ENCODE measurements at places on chromosomes 4 and X. TPM values are rescaled to one million over a fixed set of nuclear protein-coding genes. Genes with fewer than 3 reads are reported as not detected.

DNA sequence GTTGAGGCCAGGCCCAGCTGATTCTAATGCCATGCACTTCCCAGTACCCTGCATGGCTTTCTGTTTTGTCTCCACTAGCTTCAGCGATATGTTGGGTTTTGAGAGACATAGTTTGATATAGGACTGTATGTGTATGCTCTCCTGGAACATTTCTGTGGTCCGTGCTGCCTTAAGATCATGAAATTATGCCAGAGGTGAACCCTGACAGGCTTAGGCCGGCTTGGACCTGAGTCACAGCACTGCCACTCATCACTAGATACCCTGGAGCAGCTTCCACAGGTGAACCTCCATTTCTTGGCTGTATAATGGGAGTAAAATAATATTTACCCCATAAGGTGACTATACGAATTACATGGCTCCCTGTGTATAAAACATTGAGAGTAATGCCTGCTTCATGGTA lies 6.4 kb downstream of the SGMS2 start:
- no peaks in the 10 kb centered on the region for H3K36me3 ChIP-seq
- no peak overlapping the region for H3K27ac ChIP-seq
- no peak overlapping the region for H3K4me3 ChIP-seq
- DNase-seq = no peak

DNA sequence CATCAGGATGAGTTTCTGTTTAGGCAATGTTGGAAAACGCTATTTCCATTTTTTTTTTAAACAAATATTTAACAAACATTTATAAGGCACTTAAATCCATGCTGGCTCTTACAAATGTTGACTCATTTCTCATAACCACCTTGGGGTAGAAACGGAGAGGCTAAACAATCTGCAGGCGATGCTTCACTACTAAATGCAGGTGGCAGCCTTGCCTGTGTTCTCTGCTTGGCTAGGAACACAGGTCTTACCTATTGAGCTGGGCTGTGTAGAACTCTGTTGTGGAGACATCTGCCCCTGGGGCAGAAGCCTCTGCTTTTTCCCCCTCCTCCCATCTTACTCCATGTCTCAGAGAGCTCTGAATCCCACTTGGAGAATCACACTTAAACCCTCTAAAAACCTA lies 1.4 kb upstream of the CXCL1 start:
- peak overlapping the region; percentile 71 for H3K27ac ChIP-seq
- DNase-seq = peak; percentile 33
- no peak overlapping the region for H3K4me3 ChIP-seq
- no peaks in the 10 kb centered on the region for H3K36me3 ChIP-seq
- no peaks in the 10 kb centered on the region for H3K4me1 ChIP-seq

DNA sequence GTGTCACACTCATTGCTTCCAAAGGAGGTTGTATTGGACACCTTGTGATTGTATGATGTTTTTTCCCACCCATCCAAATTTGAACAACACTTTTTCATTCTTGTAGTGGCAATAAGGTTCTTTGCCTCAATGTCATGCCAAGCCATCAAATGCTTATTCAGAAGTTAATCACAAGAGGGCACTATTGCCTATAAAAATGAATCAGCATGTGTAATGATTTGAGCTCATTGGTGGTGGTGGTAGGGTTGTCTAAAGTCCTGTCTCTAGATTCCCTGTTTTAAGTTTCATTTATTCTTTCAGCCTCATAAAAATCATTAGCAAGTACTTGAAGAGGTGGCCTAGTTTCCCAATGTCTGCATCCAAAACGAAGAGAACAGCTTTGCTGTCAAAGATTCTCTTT lies 37.0 kb downstream of the IRS4 start:
- H3K4me1 ChIP-seq = no peaks in the 10 kb centered on the region
- H3K36me3 ChIP-seq = no peaks in the 10 kb centered on the region
- DNase-seq = no peak
- H3K27ac ChIP-seq = no peak overlapping the region
- no peaks in the 10 kb centered on the region for H3K27me3 ChIP-seq

GRCh38 chr4:139131209-139131870 lies 45.7 kb downstream of the ELF2 start:
- H3K4me1 ChIP-seq = no peaks in the 10 kb centered on the region
- DNase-seq = no peak
- H3K4me3 ChIP-seq = no peak overlapping the region
- H3K27me3 ChIP-seq = no peaks in the 10 kb centered on the region
- H3K27ac ChIP-seq = no peak overlapping the region
- H3K36me3 ChIP-seq = no peaks in the 10 kb centered on the region

DNA sequence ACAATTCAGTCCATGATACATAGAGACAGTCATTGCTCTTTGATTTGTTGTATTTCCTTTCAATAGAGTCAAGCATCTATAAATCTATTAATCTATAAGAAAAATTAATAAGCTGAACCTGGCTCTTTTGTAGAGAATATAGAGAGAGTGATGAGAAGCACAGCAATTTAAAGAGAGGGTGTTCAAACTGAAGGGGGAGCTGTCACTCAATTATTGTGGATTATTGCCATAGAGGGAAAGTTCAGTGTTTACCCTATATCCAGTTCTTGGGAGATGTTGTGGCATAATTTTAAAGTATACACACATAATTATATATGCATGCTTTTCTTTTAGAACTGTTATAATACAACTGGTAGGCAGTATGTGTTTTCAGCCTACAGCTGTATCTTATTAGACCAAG lies 1469.0 kb upstream of the PABPC4L start:
- H3K27me3 ChIP-seq = no peaks in the 10 kb centered on the region
- no peaks in the 10 kb centered on the region for H3K36me3 ChIP-seq
- no peak overlapping the region for H3K4me3 ChIP-seq
- no peak for DNase-seq

DNA sequence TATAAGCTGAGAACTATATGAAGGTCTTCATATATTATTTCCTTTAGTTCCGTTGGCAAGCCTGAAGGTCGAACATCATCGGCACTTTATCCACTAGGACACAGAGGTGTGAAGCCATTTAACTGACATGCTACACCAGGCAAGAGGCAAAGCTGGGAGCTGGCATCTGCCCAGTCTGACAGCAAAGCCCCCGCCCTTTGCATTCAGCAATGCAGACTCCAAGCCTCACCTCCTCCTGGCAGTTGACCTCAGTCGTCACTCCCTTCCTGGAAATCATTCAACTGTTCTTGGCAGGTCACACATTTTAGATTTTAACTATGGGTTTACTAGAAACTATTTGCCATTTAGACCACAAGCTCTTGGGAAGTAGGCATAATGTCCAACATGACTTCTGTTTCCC lies 135.8 kb upstream of the FRG1 start:
- H3K4me1 ChIP-seq = no peaks in the 10 kb centered on the region
- H3K4me3 ChIP-seq = no peak overlapping the region
- H3K36me3 ChIP-seq = no peaks in the 10 kb centered on the region
- DNase-seq = no peak
- H3K27me3 ChIP-seq = no peaks in the 10 kb centered on the region

GRCh38 chr4:1367230-1367935 lies 20.4 kb downstream of the UVSSA start:
- H3K27ac ChIP-seq = no peak overlapping the region
- no peak overlapping the region for H3K4me3 ChIP-seq
- no peak for DNase-seq
- H3K36me3 ChIP-seq = peaks cover 25% of the 10 kb centered on the region
- H3K27me3 ChIP-seq = no peaks in the 10 kb centered on the region
- no peaks in the 10 kb centered on the region for H3K4me1 ChIP-seq

- H3K36me3 ChIP-seq = no peaks in the 10 kb centered on the region
- no peak overlapping the region for H3K4me3 ChIP-seq
Observed at GRCh38 chr4:55157559-55158277, 32.3 kb upstream of the KDR start.

GRCh38 chrX:75155447-75155826 lies 646 bp downstream of the ABCB7 start:
- H3K4me1 ChIP-seq = peaks cover 2% of the 10 kb centered on the region
- peak overlapping the region; percentile 56 for H3K4me3 ChIP-seq
- no peaks in the 10 kb centered on the region for H3K36me3 ChIP-seq
- peak overlapping the region; percentile 79 for H3K27ac ChIP-seq
- no peaks in the 10 kb centered on the region for H3K27me3 ChIP-seq
- no peak for DNase-seq

DNA sequence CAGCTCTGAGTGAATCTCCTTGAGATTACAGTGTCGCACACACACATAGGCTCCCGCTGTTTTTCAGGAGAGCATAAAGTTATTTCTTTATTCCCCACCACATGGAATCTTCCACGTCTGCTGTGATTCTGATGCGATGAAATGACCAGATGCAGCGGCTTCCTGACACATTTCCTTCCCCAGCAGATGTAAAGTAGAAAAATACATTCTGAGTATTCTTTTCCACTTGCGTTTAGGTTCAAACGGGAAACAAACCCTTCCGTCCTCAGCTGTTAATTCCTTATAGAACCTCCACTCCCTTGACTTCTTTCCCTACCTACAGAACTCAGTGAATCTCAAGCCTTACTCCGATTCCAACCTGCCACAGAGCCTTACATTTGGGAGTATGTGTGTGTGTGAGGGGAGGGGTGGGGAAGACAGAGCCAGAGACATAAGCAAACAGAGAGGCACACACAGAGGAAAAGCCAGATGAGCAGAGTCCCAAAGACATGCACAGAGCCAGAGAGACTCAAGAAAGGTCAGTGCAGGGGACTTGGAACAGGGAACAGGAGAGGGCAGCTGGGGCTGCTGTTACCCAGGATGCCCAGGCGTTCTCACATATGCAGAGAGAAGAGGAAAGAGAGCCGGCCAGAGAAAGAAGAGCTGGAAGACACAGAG lies 47.3 kb downstream of the SETD7 start:
- no peaks in the 10 kb centered on the region for H3K27me3 ChIP-seq
- H3K4me3 ChIP-seq = no peak overlapping the region
- H3K4me1 ChIP-seq = no peaks in the 10 kb centered on the region
- peaks cover 3% of the 10 kb centered on the region for H3K36me3 ChIP-seq
- DNase-seq = no peak

DNA sequence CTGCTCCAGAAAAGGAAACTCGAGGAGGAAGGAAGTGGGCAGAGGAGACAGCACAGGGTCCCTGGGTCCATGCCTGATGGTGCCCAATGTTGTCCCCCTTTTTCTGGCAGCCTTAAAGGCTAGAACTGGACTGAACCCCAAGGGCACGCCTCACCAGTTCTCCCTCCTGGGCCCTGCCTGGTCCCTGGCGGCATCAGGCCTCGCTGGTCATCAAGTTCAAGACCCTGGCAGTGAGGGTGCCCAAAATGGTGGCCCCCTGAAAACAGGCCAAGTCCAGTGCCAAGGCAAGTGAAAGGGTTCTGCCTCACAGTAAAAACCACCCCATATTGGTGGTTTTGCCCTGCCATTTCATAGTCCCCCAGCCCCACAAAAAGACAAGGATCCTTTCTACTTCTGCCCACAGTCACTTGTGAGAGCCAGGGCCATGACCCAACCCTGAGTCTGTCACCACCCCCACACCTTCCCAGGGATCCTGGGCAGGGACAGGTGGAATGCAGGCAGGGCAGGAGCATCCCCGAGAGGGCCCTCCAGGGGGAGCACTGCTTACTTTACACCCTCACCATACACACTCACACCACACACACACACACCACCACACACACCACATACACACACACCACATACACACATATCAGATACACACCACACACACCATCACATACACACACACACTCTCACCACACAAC lies 107.6 kb downstream of the DCTD start:
- no peak overlapping the region for H3K27ac ChIP-seq
- peaks cover 4% of the 10 kb centered on the region for H3K27me3 ChIP-seq
- no peak for DNase-seq
- H3K4me3 ChIP-seq = no peak overlapping the region
- no peaks in the 10 kb centered on the region for H3K4me1 ChIP-seq

- no peak for DNase-seq
- H3K4me3 ChIP-seq = no peak overlapping the region
- H3K27ac ChIP-seq = no peak overlapping the region
- peaks cover 57% of the 10 kb centered on the region for H3K36me3 ChIP-seq
- no peaks in the 10 kb centered on the region for H3K27me3 ChIP-seq
Observed at GRCh38 chr4:8410066-8410625, 30.4 kb downstream of the ACOX3 start.

- no peak overlapping the region for H3K4me3 ChIP-seq
- H3K36me3 ChIP-seq = no peaks in the 10 kb centered on the region
- no peak for DNase-seq
- no peaks in the 10 kb centered on the region for H3K4me1 ChIP-seq
- H3K27ac ChIP-seq = no peak overlapping the region
Observed at GRCh38 chr4:173449380-173449717, 50.4 kb upstream of the SCRG1 start.

- DNase-seq = no peak
- no peaks in the 10 kb centered on the region for H3K4me1 ChIP-seq
- no peak overlapping the region for H3K27ac ChIP-seq
- H3K27me3 ChIP-seq = no peaks in the 10 kb centered on the region
Observed at GRCh38 chr4:5746829-5747737, 36.1 kb downstream of the EVC start.

DNA sequence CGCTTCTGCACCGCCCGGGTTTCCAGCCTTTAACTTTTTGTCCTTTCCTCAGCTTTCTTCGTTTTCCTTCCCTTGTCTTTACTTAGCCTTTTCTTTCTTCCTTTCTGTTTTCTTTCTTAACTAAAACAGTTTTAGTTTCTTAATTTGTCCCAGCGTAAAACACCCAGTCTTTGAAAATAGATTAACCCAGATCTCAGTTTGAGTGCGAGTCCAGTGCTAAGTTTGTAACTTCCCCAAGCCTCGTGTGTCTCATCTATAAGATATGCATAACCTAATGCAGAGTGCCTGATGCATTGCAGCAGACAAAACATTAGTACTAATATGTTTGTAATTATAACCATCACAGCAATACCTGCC lies 460 bp upstream of the GEMIN8 start:
- DNase-seq = no peak
- H3K27ac ChIP-seq = peak overlapping the region; percentile 82
- H3K4me3 ChIP-seq = peak overlapping the region; percentile 81
- no peaks in the 10 kb centered on the region for H3K36me3 ChIP-seq

- H3K27me3 ChIP-seq = no peaks in the 10 kb centered on the region
- H3K36me3 ChIP-seq = no peaks in the 10 kb centered on the region
- no peak overlapping the region for H3K27ac ChIP-seq
- H3K4me1 ChIP-seq = no peaks in the 10 kb centered on the region
- DNase-seq = no peak
- no peak overlapping the region for H3K4me3 ChIP-seq
Observed at GRCh38 chr4:56871371-56871866, 36.3 kb upstream of the REST start.

DNA sequence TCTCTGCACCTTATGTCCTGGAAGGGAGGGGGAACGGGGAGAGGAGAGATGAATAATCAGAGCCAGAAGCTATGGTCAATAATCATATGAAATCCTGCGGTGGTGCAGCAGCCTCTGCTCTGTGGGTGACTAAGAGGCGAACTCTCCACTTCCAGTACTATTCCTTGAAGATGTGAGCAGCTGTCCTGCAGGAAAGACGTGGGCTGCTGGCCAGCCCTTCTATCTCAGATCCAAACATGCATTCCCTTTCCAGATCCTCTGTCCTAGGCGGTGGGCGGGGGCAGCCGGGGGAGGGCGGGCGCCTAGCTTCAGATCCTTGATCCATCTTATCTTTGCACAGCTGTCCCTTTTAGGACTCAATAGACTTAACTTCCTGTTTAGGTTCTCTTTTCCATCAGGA lies 34.5 kb downstream of the SPINK2 start:
- no peak for DNase-seq
- no peaks in the 10 kb centered on the region for H3K27me3 ChIP-seq
- peaks cover 14% of the 10 kb centered on the region for H3K4me1 ChIP-seq
- peak overlapping the region; percentile 78 for H3K27ac ChIP-seq

The PABPC5 gene
- 1.9 TPM for polyA plus RNA-seq

The LRAT gene
- polyA plus RNA-seq = 1.6 TPM
